Effector CD8-positive, alpha-beta T cell (primary cell): ENCODE measurements at places on chromosomes 3 and 15.

DNA sequence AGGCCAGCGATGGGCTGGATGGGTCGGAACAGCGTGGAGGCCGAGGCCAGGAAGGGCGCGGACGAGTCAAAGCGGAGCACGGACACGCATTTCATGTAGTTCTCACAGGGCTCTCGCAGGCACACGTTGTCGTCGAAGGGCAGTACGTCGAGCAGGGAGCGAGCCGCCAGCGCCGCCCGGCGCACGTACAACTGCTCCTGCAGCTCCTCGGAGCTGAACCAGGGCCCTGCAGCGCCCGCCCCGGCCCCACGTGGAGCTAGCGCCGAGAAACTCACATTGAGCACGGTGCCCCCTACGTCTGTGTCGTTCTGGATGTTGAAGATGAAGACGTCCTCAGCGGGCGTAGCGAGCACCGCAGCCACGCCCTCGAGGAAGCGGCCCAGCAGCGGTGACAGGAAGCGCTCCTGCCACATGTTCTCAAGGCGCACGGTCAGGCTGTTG is 5.8 kb downstream of the CELSR3 start:
- DNase-seq: no peak

GRCh38 chr3:69231929-69232440 is 109.6 kb upstream of the LMOD3 start:
- DNase-seq: no peak

DNA sequence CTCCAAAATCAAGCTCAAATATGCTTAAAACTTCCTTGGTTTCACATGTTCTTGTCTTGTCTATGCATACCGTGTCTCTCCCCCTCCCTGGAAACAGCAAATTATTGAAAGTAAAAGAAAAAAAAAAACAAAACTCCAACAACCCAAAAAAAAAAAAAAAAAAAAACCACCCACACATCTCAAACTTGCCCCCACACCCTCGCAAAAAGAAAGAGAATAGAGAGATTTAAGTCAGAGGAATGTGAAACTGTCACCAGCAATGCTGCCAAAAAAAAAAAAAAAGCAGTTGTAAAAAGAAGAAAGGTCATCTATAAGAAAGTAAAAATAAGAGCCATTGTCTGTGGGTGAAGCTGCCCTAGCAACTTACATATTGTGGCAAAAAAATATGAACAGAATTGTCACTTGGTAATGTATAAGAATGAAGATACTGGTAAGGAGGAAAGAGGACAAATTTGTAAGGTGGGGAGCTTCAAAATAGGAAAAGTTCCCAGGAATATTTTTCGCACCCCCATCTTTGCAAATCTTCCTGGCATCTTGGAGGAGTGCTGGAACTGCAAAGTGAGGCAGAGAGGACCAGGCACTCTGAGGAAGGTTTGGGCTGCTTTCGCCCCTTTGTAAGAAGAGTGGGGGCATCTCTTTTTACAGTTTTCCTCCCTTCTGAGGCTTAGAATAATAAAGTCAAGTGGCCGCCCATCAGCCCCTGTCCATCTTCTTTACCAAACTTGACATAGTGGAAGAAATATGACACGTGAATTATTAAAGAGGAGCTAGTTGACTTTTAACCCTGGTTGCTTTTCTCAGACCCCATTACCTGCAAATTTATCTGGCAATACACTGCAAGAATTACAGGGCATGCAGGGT is 81.8 kb downstream of the NR2F2 start:
- DNase-seq: no peak

GRCh38 chr3:190696777-190697501 is 165.6 kb downstream of the GMNC start:
- DNase-seq: no peak

GRCh38 chr3:105899516-105899915 is 30.7 kb upstream of the CBLB start:
- no peak for DNase-seq

GRCh38 chr3:176824811-176825210 is 372.5 kb downstream of the TBL1XR1 start:
- DNase-seq: no peak

GRCh38 chr15:98062869-98063268 is 102.4 kb downstream of the ARRDC4 start:
- DNase-seq: no peak

- no peak for DNase-seq
Observed at GRCh38 chr3:188507244-188507720, 353.3 kb downstream of the LPP start.

DNA sequence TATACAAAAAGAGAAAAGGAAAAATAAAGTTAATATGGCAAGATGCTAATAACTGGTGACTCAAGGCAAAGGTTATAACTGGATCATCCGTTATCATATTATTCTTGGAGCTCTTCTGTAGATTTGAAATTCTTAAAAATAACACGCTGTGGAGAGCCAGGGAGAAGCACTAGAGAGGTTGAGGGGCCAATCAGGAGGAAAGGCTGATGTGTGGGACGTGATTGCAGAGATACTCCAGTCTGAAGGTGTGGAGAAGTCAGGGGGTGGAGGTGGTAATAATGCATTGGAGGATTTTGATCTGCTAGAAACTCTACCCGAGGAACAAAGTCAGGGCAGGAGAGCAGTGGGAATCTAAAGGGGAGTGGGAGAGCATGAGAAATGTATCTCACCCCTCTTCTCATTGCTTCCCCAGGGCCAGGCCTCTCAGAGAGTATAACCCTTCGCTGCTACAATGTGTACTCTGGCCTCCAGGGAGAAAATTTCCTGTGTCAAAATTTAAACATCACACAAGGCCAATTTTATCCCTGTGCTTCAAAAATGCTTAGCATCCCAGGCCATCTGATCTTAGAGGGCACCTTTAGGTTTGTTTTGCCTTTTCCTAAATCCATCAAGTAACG is 211.5 kb upstream of the SEMA6D start:
- DNase-seq: no peak

DNA sequence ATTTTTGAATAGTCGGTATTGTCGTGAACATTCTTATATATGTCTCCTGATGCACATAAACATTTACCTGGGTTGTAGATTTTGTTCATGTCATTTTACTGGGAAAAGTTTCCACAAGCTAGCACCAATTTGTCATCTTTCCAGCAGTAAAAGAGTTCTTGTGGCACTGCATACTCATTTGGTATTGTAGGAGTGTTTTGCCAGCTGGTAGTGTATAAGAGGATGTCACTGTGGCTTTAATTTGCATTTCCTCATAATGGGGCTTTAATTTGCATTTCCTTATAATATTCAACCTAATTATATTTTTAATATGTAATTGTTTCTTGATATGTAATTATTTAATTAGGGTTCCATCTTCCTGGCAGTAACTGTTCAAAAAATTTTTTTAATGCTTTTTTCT is 21.2 kb upstream of the TNFSF10 start:
- DNase-seq: no peak

GRCh38 chr3:123054109-123054778 is 12.6 kb upstream of the PDIA5 start:
- DNase-seq: no peak

GRCh38 chr3:115977866-115978265 is 354.6 kb downstream of the GAP43 start:
- no peak for DNase-seq

- no peak for DNase-seq
Observed at GRCh38 chr15:88454867-88455810, 12.0 kb downstream of the MRPL46 start.

DNA sequence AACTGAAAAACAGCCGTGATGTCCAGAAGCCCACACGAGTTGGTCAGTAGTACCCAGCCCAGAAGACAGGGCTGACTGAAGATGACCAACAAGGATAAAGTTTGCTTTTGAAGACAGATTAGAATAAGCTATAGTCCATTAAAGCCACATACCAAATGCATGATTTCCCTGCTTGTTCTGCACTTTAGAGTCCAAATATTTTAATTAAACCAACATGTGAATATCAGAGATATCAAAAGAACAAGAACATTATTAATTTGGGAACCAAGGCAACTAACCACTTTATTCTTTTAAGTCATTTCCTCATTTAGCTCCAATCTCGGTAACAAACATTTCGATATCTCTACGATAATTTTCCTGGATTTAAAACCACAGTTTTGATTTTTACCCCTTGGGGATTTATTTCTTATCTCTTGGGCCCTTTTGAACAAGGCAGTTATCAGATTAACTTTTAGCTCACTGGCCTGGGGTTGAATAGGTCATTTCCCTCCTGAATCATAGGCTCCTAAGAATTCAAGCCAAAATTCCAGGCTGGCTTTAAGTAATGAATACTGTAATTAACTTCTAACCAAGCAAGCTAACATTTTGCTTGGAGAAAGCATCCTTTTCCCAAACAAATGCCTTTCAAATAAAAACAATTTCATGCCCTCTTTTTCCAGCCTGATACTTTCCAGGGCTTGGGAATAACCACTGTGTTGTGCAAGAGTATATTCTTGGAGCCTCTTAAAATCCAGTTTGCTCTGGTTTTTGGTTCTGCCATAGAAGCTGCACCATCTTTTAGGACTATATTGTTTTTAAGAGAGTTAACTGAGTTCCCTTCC is 102.9 kb upstream of the NR2E3 start:
- DNase-seq: no peak

DNA sequence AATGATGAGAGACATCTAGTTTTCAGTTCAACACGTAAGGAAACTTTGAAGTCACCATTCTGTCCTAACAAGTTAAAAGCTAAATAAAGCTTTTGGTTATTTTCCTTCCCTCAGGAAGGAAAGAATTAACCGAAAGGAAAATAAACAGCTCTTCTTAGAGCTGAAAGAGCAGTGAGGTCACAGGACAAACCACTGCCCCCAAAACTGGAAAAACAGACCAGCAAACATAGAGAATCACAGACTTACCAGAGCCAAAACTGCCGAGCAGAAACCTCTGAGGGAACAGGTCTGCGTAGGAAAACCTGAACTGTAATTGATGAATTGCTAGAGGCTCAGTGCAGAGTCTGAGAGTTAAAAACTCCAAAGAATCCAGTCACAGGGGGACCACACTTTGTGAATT is 14.7 kb downstream of the USP50 start:
- DNase-seq: no peak

GRCh38 chr15:25780479-25781255 is 82.5 kb downstream of the ATP10A start:
- DNase-seq: no peak

DNA sequence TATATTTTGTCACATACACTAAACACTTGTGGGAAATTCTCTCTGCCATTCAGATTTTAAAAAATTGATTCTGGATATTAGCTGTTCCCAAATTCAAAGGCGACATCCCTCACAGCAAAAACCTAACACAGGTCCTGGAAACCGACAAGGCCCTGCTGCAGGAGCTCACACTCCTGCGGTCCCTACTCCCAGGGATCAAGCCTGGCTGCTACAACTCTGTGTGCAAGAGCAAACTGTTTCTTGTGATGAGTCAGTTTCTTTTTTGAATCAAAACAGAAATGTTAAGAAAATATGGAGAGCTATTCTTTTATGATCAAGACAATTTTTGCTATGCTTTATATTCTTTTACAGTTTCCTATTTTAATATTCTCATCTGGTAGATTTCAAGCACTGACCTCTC is 51.0 kb upstream of the TJP1 start:
- no peak for DNase-seq

DNA sequence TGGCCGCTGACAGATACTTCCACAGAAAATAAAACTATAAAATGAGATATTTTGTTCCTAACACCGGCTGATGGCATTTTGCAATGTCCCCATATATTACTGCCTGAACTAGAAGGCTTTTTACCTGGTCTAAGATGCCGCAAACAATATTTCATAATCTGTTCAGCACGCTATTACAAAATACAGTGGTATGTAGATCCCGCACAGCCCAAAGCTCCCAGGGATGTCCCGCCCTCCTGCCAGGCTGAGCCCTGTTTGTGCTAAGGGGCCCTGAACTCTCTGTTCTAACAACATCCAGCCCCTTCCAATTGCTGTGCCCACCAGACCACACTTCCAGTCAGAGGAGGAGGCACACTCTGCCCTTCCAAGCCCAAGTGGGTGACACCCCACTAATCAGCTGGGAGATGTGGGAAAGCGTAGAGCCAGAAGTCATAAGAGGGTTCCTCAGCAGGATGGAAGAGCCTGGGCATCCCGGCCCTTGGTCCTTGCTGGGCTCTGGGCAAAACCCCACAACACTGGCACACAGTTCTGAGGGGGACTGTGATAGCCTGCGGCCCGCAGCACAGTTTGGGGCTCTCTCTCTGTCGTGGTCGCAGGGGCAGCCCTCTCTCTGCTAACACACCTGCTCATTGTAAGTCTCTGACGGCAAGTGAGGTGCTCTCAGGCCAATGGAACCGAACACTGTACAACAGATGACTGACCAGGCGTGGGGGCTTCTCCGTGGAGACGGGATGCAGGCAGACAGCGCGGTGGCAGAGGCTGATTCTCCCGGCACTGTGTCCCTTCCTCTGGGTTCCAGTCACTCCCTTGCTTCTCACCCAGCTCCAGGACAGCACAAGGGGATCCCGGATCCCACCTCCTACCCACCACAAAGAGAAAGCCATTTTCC is 55.2 kb downstream of the PCSK6 start:
- no peak for DNase-seq

- no peak for DNase-seq
Observed at GRCh38 chr3:150691414-150692040, 12.2 kb downstream of the ERICH6 start.

DNA sequence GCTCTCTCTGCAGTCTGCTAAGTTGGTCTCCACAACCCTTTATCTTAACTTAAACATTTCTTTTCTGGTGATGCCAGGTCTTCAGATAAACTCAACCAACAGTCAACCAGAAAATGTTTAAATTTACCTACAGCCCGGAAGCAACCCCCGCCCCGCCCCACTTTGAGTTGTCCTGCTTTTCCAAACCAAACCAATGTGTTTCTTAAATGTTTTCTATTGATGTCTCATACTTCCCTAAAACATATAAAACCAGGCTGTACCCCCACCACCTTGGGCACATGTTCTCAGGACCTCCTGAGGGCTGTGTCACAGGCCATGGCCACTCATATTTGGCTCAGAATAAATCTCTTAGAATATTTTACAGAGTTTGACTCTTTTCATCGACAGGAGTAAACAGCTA is 13.2 kb upstream of the GPR160 start:
- no peak for DNase-seq

- DNase-seq: no peak
Observed at GRCh38 chr3:158458464-158458863, 112.5 kb upstream of the MLF1 start.

- DNase-seq: no peak
Observed at GRCh38 chr15:40548610-40549009, 16.2 kb downstream of the CCDC32 start.

DNA sequence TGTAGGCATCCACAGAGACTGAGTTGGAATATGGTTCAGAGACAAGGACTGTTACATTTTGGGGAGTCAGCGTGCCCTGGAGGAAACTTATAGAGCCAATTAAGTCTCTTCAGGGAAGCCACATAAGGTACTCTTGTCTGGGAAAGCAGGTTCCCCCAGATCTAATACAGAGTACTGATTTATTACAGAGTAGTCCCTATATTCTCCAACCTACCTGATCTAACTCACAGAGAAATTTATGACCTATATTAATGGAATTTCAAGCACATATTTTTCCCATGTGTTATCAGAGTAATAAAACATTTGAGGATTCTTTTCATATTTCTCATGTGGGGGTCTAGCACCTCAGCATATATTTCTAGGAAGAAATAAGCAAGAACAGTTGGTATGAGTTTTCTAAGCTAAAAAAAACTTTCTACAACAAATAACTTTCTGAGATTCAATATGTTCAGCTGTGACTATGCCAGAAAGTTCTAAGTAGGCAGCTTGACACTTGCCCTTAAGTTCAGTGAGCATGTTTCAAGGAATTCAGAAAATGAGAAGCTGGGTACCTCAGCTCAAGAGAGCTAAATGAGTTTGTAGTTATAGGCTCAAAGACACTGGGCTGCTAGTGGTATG is 75.3 kb upstream of the COL8A1 start:
- DNase-seq: no peak
